SK-N-SH (cell line): ENCODE measurements at places on chromosomes 7 and 10. TPM values are rescaled to one million over a fixed set of nuclear protein-coding genes. Genes with fewer than 3 reads are reported as not detected.

MCM10 gene
- 5.1 and 5.5 TPM in 2 replicates for polyA plus RNA-seq

FAM13C gene
- 7.0 and 7.6 TPM in 2 replicates for polyA plus RNA-seq

PRPS1L1 gene
- polyA plus RNA-seq = not detected in 2 replicates

TRIM73 gene
- 1.3 and 1.6 TPM in 2 replicates for polyA plus RNA-seq

PPRC1 gene
- 22.6 and 23.1 TPM in 2 replicates for polyA plus RNA-seq

CYP2C18 gene
- polyA plus RNA-seq = not detected in 2 replicates

HMX2 gene
- not detected in 2 replicates for polyA plus RNA-seq

ANK3 gene
- 10.0 and 13.9 TPM in 2 replicates for polyA plus RNA-seq

EEPD1 gene
- polyA plus RNA-seq = 2.4 and 5.0 TPM in 2 replicates

WASHC2C gene
- 17.9 and 24.0 TPM in 2 replicates for polyA plus RNA-seq

EMX2 gene
- not detected in 2 replicates for polyA plus RNA-seq

ATRNL1 gene
- 0.44 and 0.67 TPM in 2 replicates for polyA plus RNA-seq
